ENCODE measurements at places on chromosomes 2 and 18.

- no peak for DNase-seq
Observed at GRCh38 chr2:160664603-160665140, 171.1 kb upstream of the RBMS1 start.

- no peak for DNase-seq
Observed at GRCh38 chr2:46119453-46119852, 177.8 kb upstream of the EPAS1 start.

DNA sequence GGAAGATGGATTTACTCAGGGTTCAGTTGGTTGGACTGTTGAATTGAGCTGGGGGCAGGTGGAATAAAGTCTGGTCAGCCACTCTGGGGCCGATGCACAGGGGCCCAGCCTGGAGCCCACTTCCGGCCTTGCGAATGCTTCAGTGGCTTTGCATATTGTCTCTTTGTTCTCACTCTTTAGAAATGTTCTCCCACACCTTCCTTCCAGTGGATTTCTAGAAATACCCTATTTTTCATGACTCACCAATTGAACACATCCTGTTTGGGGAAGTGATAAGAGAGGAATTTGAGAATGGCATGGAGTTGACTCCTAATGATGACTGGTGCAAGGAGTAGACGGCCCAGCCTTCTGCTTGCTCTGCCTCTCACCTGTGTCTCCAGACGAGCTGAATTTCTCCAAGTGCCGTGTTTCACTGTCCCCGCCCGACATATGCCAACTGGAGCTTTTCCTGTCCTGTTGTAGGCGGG lies 28.1 kb downstream of the ASAP2 start:
- no peak for DNase-seq

DNA sequence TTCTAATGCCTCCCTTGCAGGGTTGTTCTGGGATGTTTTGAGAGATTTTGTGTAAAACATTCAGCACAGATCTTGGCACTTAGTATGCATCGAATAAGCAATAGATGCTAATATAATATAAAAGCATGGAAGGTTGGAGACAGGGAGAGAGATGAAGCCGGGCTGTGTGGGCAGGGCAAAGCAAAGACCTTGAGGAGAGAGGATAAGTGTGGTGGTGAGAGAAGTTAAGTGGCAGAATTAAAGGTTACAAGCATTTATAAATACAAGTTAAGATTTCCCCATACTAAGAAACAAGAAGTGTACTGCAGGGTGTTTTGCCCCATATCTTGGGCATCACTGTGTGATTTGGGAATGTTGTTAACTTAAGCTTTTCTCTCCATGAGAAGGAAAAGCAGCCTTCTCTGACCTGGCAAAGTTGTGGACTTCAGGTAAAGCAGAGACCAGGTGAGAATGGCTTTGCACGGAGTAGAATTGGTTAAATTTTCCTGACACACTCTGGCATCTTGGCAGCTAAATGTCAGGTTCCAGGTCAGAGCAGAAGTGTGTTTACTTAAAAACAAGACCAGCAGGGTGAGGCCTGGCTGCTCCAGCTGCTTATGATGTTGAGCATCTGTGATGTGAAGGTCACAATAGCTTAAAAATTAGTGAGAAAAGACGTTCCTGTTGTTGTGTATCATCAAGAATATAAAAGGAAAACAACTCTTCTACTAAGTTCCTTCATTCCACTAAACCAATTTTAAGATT lies 288.5 kb upstream of the HNMT start:
- DNase-seq: no peak

DNA sequence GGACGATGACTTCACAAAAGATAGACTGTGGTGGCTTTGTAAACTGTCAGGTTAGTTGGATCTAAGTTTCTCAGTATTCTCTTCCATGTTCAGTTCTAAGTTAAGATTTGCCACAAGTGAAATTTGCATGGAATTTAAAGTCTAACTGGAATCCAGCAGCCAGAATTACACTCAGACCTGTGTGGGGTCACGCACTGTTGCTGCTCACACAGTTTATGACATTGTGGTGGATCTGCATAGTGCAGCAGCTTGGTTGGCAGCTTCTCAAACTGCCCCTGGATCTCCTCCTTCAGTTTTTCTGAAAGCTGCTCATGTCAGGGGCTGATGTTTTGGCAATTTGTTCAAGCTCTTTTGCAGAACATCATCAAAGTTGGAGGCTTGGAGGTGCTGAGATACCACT lies 228.1 kb upstream of the KCNJ3 start:
- no peak for DNase-seq

DNA sequence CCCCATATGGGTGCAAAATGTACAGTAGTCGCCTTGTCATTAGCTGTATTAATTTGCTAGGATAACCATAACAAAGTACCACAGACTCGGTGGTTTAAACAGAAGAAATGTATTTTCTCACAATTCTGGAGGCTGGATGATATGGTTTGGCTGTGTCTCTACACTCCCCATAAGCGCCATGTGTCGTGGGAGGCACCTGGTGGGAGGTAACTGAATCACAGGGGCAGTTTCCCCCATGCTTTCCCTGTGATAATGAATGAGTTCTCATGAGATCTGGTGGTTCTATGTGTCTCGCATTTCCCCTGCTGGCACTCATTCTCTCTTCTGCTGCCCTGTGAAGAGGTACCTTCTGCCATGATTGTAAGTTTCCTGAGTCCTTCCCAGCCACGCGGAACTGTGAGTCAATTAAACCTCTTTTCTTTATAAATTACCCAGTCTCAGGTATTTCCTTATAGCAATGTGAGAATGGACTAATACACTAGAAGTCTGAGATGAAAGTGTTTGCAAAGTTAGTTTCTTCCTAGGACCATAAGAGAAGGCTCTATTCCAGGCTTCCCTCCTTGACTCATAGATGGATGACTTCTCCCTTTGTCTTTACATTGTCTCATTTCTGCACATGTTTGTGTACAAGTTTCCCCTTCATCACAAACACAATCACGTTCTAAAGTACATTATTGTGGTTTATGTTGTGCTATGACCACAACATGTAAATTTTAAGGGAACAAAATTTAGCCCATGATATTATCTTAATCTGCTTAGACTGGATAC lies 1442.6 kb downstream of the SUCLG1 start:
- DNase-seq: no peak
